ENCODE measurements at places on chromosomes 6 and 20.

GRCh38 chr6:117304446-117304845 lies 39.1 kb downstream of the VGLL2 start:
- no peak for DNase-seq

DNA sequence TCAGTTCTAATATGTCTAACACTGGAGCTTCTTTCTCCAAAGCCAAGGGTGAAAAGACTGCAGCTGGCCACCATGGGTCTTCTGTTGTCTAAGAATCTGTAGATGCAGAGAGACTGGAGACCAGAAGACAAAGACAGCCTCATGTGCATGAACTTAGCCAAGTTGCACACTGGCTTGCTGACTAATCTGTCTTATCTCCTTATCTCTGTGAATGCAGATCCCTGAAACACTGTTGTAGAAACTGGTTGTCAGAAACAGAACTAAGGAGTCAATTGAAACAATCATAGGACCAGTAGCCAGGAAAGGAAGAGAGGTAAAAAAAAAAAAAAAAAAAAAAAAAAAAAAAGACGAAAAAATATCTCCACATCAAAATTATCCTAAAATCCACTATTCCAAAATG lies 109.7 kb downstream of the BFSP1 start:
- no peak for DNase-seq

- no peak for DNase-seq
Measured at GRCh38 chr6:155216312-155217046, 47.3 kb upstream of the CLDN20 start.

GRCh38 chr20:17461941-17462340 lies 69.2 kb downstream of the BFSP1 start:
- no peak for DNase-seq

DNA sequence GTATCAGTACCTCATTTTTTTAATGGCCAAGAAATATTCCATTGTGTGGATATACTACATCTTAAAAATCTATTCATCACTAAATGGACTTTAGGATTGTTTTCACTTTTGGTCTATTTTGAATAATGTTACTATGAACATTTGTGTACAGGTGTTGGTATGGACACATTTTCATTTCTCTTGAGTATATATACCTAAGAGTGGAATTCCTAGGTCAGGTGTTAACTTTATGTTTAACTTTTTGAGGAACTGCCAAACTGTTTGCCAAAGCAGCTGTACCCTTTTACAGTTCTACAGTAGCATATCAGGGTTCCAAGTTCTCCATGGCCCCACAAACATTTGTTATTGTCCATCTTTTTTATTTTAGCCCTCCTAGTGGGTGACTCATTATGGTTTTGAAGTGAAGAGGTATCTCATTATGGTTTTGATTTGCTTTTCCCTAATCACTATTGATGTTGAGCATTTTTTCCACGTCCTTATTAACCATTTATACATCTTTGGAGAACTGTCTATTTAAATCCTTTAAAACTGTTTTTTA lies 28.2 kb downstream of the DSTN start:
- DNase-seq: no peak

GRCh38 chr20:10495173-10495572 lies 60.1 kb downstream of the SLX4IP start:
- DNase-seq: no peak

GRCh38 chr6:41967312-41968287 lies 26.0 kb upstream of the CCND3 start:
- DNase-seq: no peak

DNA sequence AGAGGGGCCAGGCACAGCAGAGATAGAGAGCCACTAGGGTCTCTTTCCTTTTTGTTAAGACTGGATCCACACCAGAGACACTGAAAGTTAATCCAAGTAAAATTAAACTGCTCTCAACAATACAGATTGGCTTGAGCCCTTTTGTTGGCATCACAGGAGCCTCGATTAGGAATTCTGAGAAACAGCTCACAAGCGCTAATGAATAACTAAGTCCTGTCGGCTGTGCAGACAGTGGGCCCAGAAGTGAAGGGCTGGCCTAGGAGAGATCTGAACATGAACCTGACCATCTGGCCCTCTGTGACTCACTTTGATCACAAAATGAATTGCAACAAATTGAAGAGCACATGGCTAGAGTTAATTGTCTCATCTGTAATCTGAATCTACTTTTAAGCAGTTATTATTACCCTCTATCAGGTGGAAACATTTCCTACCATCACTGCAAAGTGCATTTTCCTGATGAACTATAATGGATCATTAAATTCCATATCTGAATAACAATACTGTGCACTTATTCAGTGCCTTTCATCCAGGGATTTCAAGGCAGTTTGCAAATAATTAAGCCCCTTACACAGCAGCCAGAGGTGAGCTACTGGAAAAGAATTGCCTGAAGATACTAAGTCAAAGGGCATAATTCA lies 3.2 kb downstream of the BACH2 start:
- DNase-seq: no peak

GRCh38 chr6:156068881-156069280 lies 613.2 kb upstream of the NOX3 start:
- DNase-seq: no peak

DNA sequence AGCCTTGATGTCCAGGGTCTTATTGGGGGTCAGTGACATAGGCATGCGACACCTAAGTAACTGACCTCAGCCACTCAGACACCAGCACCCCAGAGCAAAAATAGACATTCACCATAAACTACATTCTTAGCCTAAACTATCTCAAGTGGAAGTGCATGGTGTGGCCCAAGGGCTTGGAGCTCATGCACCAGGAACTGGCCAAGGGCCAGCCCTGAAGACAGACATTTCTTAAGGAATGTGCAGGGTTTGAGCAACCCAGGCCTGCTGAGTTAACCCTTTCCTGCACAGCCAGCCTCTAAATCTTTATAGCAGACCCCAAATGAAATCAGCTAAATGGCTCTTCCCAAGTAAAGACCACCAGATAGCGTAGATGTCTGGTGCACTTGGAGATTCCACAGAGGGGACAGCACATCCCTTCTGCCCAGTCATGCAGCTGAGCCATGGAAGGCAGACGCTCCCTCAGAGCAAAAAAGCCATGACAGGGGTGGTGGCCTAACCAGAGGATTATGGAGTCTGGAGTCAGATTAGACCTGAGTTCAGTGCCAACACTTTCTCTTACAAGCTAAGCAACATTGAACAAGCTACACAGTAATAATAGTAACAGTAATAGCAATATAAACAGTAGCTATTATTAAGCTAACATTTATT lies 222.6 kb downstream of the ZMYND8 start:
- DNase-seq: no peak

All from skin of body (tissue), 3 donors.